ENCODE measurements at places on chromosomes 2 and 18. TPM values are rescaled to one million over a fixed set of nuclear protein-coding genes. Genes with fewer than 3 reads are reported as not detected.

DNA sequence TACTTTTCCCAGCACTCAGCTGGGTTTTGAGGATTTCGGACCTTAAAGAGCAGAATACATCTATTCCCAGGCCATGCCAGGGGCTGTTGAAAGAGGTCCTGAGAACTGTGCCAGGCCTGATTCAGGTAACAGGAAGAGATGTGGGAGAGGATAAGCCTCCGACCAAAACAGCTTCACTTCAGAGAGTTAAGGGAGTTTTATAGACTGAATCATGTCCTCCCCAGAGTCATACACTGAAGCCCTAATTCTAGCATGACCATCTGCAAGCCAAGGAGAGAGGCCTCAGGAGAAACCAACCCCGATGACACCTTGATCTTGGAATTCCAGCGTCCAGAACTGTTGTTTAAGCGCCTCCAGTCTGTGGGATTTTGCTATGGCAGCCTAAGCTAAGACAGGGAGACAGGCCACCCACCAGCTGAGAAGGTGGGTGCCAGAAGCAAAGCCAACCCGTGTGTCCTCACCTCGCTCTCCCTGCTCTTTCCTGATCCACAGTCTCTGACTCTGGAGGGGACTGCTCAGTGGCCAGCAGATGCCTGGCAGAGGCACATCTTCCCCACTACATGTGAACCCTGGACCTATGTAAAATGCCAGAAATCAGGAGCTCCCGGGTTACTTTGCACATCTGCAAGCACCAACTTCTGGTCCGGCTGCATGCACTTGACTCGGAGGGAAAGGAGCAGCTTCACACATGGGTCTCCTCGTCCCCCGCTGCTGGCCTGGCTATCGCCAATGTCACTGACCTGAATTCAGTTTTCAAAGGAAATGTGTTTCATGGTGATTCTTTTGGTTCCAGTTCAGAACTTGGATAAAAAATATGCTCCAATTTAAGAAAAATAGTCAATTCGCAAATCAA is 116.8 kb upstream of the EPC2 start:
- H3K4me1 ChIP-seq, result no peaks in the 10 kb centered on the region
- DNase-seq, result no peak
- H3K4me3 ChIP-seq, result no peak overlapping the region
- H3K27me3 ChIP-seq, result no peaks in the 10 kb centered on the region

GRCh38 chr2:156340377-156340776 is 7.9 kb upstream of the NR4A2 start:
- peaks cover 3% of the 10 kb centered on the region for H3K36me3 ChIP-seq
- H3K4me1 ChIP-seq, result peaks cover 32% of the 10 kb centered on the region
- no peak for DNase-seq
- H3K27me3 ChIP-seq, result no peaks in the 10 kb centered on the region

DNA sequence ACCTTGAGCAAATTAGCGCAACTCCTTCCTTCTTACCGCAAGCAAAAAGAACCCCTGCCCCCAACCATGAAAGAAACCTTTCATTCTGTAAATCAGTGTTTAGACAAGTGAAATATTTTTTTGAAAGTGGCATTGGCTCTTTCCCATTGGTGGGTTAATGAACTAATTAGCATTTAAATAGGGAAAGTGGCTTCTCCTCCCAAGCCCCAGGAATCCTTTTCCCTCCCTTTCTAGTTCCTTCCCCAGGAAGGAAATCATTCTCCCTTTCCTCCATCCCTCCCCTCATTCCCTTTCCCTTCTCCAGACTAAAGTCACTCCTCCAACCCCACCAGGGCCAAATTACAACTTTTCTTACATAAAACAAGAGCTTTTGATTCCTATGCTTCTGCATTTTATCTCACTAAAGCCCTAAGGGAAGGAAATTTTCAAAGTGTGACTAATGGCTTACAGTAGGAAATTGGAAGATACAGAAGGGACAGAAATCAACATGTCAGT is 22.9 kb upstream of the TYMS start:
- H3K4me3 ChIP-seq, result no peak overlapping the region
- no peak for DNase-seq
- H3K27ac ChIP-seq, result no peak overlapping the region

DNA sequence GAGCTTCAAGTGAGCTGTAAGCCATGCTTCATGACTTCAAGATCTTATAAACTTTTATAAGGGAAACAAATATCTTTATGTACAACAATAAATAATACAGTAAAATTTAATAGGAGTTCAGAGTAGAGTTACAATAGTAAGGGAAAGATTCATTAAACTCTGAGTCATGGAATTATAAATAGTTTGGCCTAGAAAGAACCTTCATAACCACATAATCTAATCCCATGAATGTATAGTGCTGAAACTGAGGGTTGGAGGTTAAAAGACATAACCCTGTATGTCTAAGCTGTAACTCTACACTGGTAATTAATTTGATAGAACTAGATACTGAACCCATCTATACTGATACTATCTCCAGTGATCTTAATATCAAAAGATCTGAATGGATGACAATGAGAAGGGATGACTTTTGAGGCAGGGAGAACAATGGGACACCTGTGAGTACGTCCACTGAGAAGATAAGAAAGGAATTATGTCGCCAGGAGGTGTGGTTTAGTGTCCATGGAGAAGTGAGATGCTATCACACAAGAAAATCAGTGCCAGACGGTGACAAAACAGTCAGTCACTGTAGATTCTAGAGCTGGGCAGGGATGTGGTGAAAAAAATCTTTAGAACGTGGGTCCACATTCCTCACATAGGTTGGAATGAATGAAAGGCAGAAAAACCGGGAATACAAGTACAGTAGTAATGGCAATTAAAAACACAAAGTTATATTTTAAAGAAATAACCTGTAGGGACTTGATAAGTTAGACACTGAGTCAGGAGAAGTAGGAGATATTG is 1.1 kb downstream of the IL1F10 start:
- H3K4me3 ChIP-seq, result no peak overlapping the region
- DNase-seq, result no peak

DNA sequence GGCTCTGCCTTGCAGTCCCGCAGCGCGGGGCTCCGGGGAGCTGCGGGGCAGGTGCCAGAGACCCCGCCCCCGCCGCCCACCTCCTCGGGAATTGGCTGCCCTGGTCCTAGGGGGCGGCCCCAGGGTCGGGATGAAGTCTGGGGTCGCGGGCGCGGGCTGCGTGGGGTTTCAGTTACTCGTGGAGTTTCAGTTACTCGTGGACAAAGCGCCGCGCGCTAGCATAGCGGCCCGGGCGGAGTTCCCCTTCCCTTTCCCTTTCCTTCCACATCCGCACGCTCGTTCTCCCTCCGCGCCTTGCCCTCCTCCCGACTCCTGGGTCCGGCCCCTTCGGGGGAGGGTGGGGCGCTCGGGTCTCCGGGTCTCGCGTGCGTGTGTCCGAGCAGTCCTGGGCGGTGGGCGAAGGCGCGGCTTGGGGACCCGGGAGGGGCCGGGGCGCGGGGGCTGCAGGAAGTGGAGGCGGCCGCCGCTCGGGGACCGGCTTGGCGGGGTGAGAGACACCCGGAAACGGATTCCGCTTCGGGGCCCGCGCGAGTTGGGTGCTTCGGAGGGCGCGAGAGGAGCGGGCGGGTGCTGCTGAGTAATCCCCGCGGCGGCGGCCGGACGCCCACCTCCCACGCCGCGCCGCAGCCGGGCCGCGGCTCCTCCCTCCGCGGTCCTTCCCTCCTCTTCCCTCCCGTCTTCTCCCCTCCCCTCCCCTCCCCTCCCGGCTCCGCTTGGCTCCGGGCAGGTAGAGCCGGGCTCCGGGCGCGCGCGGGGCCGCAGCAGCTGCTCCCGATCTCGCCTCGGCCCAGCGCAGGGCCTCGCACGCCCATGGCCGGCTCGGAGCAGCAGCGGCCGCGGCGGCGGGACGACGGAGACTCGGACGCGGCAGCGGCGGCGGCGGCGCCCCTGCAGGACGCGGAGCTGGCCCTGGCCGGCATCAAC is at the start of gene TTC39C:
Gene TTC39C (plus strand): TSS at position 693 of the 924 bp plus-strand sequence. CDS start 118 bp downstream, at position 811.
- H3K4me1 ChIP-seq, result peaks cover 9% of the 10 kb centered on the region
- peak within 1 kb of the TSS; percentile 48 for H3K27ac ChIP-seq
- DNase-seq, result peak; percentile 68
- peak within 1 kb of the TSS; percentile 86 for H3K4me3 ChIP-seq

- H3K27me3 ChIP-seq, result no peaks in the 10 kb centered on the region
- DNase-seq, result no peak
- peaks cover 42% of the 10 kb centered on the region for H3K4me1 ChIP-seq
- no peak overlapping the region for H3K4me3 ChIP-seq
Measured at GRCh38 chr2:127072970-127073369, 34.0 kb downstream of the BIN1 start.

- no peak overlapping the region for H3K27ac ChIP-seq
- H3K4me3 ChIP-seq, result no peak overlapping the region
- H3K27me3 ChIP-seq, result no peaks in the 10 kb centered on the region
- peaks cover 95% of the 10 kb centered on the region for H3K36me3 ChIP-seq
Measured at GRCh38 chr2:69514406-69514805, 77.2 kb upstream of the NFU1 start.

REEP1 gene
- 0.78 TPM for total RNA-seq

CDH19 gene
- not detected for total RNA-seq

SLC9A4 gene
- not detected for total RNA-seq

ANKRD36C gene
- 12.0 TPM for total RNA-seq

MAL gene
- not detected for total RNA-seq

LPIN1 gene
- total RNA-seq, result 19.4 TPM

BABAM2 gene
- total RNA-seq, result 24.6 TPM

SCTR gene
- not detected for total RNA-seq

RAB3GAP1 gene
- 58.9 TPM for total RNA-seq
